Frontal cortex (tissue), 4 donors: ENCODE measurements at places on chromosomes 6 and 20.

- DNase-seq = no peak
These were observed 72.6 kb upstream of the F13A1 start for GRCh38 chr6:6393069-6393529.

DNA sequence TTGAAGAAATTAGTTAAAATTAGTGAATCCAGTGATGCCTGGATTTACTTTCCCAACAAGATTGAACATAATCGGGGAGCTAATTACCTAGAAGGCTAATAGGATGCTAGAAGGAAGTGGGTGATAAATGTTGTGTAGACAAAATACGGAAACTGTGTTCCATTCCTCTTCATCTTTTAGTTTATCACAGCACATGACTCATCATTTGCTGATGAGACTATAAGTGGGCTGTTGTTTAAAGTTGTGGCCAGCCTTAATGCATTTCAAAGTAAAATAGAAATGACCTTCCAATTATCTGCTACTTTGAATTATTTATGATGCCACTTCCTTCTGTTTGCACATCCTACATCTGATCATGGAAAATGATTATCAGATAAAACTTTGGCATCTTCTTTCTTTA is 43.4 kb downstream of the OGFRL1 start:
- DNase-seq = no peak

DNA sequence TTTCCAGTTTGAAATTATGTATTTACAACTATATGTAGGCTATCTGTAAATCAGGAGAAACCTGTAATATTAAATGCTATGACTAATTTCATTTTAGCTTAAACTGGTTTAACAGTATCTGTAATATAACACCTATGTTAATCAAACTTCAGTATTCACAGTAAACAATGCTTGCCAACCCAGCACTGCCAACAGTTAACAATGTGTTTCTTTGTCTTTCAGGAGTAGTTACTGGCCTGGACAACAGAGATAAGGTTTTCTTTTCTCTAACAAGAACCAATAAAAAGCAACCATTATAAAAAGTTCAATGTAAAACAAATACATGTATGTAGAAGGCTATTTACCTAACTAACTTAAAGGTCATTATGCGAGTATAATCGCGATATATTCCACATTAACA is 158.8 kb downstream of the CDK19 start:
- DNase-seq = no peak

- DNase-seq = no peak
These were observed at the start of gene GRM1 for GRCh38 chr6:146028851-146029572. TSS of gene GRM1 (plus strand) at chr6:146029062. CDS start at chr6:146029518, 456 bp downstream.

- DNase-seq = no peak
These were observed 68.3 kb downstream of the ANKRD6 start for GRCh38 chr6:89501222-89501621.

DNA sequence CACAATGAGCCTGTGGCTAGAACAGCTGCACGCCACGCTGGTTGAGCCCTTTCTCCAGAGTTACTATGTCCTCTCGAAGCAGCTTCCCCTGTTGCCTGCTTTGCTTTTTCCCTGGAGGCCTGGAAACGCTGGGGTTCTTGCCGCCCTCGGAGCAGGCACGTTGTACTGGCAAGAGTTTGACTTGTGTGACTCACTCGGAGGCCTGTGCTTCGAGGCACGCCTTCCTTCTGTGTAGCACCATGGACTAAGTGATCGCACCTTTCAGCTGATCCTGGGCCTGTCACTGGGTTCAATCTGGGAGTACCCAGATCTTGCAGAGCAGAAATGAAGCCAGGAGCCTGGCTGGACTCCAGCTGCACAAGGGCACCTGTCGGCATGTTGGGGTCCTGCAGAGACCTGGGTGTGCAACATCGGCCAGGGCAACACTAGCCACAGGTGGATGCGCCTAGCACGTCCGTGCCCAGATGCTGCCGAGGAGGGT is 5.2 kb downstream of the INSM1 start:
- DNase-seq = no peak
